ENCODE measurements at places on chromosomes 7 and 10.

- no peak for DNase-seq
These were observed 35.4 kb downstream of the AKR1B15 start for GRCh38 chr7:134584290-134584689.

GRCh38 chr7:70681469-70682350, 450.2 kb upstream of the GALNT17 start:
- no peak for DNase-seq

DNA sequence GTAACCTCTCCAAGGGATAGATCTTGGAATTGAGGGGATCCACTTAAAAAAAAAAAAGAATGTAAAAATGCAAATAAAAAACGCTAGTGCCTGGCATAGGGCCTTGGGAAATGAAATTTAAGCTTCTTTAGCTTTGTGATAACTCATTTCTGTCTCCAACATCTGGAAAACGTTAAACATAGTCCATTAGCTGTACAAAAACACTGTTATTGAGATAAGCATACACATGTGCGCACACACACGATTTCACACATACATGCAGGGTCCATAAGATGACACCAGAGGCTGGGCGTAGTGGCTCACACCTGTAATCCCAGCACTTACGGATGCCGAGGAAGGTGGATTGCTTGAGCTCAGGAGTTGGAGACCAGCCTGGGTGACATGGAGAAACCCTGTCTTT, 13.7 kb upstream of the CUL2 start:
- no peak for DNase-seq

DNA sequence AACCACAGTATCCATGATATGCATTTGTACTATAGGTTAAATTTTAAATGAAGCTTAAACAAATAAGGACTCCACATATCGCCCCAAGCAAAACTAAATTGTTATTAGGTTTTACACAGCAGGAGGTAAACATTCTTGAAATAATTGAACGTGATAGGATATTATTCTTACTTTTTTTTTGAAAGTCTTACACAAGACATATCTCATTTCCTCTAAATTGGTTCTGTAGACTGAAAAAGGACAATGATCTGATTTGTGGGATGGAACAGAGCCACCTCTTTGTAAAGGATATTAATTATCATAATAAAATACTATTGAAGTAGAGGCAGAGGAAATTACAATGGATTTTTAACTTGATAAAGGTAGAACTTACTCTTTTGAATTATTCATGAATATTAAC, 155.1 kb upstream of the SEMA3D start:
- DNase-seq = no peak

GRCh38 chr7:15684111-15684800, 2.2 kb downstream of the MEOX2 start:
- DNase-seq = no peak

GRCh38 chr10:49115015-49115795, at the start of gene VSTM4:
VSTM4 (minus strand) TSS chr10:49115522; CDS start chr10:49115485, 37 bp downstream.
- peak; percentile 83 for DNase-seq

GRCh38 chr10:100522107-100522801, 2.6 kb upstream of the SEC31B start:
- DNase-seq = no peak

DNA sequence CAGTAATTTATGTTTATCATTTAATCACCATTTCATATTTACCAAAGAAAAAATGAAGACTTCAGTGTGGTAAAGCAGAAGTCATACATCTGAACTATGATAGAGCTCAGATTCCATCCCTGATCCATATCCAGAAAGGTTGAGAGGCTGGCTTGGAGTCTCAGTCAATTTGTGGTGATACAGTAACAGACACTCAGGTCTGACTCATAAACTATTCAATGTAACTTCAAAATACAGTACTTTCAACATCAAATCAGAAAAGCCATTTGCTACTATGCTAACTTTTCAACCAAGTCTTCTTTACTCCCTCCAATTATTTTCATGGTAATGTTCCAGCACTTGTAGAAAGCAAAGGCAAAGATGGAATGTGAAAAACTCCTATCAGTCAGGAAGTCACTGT, 190.4 kb downstream of the HDAC9 start:
- DNase-seq = no peak

Measured in left lung (tissue), 14 donors.